ENCODE measurements at places on chromosomes 3 and 15.

DNA sequence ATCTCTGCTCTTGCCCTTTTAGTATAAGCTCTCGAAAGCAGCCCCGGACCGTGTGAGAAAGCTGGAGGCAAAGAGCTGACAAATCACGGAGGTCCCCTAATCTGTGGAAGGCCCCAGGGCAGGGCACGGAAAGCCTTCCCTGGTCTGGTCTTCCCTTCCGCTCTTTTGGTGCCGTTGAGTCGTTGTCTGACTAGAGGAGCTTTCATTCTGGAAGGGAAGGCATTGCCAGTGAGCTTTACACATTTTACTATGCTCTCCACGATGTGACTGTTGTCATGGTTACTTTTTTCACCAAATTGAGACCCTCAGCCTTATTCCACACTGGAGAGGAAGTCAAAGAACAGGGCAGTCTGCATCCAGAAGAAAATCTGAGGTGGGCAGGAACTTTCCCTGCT, 71.7 kb downstream of the CYP19A1 start:
- DNase-seq: no peak

GRCh38 chr3:188677344-188677743, 494.4 kb upstream of the TPRG1 start:
- DNase-seq: no peak

DNA sequence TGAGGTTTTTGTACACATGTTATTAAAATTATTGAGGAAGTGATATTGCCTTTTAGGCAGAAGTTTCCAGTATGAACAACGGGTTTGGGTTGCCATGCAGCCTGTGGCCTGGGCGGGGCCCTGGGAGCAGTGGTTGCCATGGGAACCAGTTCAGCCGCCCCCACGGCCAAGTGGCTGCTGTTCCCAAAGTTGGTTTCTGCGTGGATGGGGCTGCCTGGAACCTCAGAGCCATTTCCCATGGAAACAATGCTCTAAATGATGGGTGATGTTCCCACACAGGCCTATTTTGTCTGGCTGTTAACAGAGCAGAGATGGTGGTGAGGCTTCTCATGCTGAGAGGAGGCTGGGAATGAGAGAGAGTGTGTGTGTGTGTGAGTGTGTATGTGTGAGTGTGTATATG, 19.5 kb downstream of the MRAS start:
- DNase-seq: no peak

DNA sequence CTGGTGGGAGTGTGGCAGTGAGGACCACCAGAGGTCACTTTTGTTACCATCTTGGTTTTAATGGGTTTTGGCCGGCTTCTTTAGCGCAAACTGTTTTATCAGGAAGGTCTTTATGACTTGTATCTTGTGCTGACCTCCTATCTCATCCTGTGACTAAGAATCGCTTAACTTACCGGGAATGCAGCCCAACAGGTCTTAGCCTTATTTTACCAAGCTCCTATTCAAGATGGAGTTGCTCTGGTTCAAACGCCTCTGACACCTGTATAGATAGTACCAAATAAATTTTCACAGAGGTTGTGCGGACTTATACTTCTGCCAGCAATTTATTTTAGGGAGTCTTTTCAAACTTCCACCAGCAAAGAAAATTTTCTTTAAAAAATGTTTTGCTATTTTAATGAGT, 13.6 kb upstream of the SLCO3A1 start:
- DNase-seq: no peak

DNA sequence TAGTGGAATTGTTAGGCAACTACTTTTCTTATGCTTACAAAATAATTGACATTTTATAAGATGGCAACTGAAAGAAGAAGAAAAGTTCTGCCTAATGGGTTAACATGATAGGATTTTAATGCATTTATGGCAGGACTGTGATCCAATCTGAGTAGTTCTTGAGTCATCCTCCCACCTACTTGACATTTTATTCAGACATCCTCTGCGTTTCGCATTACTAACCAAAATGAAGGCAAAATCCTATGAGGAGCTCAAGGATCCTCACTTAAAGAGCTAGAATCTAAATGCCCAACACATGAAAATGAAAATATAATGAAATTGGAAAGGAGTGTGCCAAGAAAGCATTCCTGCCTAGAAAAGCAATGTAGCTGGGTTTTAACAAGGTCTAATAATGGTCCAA, 581.1 kb upstream of the SEMA6D start:
- no peak for DNase-seq

- DNase-seq: no peak
Measured at GRCh38 chr3:50100956-50101845, 12.5 kb downstream of the RBM5 start.

GRCh38 chr3:190972840-190973270, 110.4 kb upstream of the GMNC start:
- DNase-seq: no peak

- DNase-seq: no peak
Measured at GRCh38 chr3:80355144-80355543, 587.3 kb upstream of the ROBO1 start.

GRCh38 chr3:126995254-126995780, 12.4 kb downstream of the PLXNA1 start:
- DNase-seq: no peak

- no peak for DNase-seq
Measured at GRCh38 chr3:45712434-45713110, 23.4 kb downstream of the SACM1L start.

- DNase-seq: no peak
Measured at GRCh38 chr15:39388118-39388517, 192.8 kb upstream of the THBS1 start.

- DNase-seq: no peak
Measured at GRCh38 chr3:123605789-123606234, 21.0 kb upstream of the HACD2 start.

GRCh38 chr3:100609305-100609704, at the start of gene ADGRG7:
TSS of gene ADGRG7 (plus strand) at chr3:100609601. CDS start at chr3:100609857, 256 bp downstream.
- no peak for DNase-seq

DNA sequence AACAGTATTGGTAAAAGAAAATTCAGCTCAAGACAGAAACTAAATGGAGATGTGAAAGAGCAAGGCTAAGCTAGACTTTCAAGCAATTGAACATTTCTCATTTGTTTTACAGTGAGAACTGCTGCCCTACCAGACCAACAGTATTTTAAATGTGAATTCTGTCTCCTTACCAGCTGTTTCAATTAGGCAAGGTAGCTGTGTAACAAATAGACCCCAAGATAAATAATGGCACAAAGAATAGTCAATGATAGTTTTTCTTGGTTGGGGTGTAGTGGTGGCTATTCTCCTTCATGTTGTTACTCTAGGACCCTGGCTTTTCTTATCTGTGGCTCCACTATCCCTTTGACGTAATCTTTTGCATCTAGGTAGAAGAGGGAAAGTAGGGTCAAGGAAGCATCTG, 30.4 kb upstream of the THRB start:
- DNase-seq: no peak

DNA sequence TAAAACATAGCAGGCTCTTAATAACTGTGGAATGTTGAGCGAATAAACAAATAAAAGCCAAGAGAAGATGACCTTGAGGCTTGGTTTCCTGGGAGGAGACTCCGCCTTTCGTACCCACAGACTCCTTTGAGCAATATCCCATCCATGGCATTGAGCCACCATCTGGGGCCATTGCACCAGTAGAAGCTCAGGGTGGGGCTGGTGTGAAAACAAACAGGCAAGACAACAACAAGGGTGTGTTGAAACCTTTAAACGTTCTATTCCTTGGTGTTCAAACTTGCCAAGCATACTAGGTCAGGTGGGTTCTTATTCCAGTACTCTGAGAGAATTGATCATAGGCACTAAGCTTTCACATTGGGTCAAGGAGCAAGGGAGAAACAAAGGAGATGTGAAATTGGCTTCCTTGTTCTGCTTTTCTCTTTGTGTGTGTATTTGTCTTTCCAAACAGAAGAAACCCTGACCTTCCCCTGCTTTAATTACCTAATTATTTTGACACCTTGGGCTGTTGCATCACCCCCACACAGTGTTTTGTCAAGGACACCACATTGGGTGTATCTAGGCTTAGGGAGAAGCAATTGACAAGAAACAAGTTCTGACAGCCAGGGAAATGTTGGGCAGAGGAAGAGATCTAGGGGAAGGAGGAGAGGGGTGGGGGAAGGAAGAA, 105.1 kb upstream of the BCL6 start:
- no peak for DNase-seq

DNA sequence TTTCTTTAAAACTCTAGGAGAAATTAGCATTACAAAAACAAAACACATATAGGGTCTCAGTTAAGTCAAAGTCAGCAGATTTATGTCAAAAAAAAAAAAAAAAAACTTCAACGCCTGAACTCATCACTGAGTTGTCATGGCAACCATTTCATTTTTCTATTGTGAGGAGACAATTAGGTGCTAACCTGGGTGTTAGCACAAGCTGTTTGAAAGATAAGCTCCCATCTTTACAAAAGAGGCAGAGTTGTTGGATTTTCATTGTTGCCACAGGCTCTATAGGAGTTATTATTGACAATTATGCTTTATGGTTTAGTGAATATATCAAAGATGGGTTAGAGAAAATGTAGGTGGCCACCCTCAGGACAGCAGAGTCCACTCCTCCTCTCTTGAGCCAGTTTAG, 806.9 kb downstream of the GRM7 start:
- no peak for DNase-seq

DNA sequence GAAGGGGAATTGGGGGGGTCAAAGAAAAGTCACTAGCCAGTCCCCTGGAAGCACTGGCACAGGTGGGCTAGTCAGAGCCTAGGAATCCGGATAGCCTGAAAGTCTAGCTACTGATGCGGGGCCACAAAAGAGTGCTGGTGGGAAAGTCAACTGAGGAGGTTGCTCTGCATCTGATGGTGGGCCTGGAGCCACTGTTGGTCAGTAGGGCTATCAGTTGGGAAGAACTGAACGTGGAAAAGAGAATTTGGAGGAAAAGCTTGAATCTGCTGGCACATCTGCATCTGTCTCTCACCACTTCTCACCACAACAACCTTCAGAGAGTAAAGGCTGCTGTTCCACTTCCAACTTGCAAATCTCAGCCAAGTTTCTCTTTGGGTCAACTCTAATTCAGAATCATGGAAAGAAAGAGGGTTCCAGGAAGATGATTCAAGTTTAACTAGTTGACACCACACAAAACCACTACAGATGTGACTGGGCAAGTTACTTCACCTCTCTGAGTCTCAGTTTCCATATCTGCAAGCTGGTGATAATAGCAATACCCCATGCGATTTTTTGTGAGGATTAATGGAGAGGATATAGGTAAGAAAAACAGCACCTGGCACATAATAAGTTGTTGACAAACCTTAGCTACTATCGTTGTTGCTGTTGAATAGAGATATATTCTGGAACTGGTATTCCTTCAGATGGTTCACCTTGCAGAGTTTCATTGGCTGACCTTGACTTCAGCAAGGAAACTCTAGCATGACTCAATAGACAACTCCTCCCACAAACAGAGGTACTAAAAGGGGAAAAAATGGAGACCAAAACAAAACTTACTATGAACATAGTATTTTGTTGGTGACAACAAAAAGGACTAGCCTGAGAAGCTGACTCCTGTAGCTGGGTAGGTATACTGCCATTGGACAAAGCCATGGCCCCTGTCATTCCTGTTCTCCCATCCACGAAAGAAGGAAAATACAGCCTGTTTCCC, 280.2 kb upstream of the STT3B start:
- no peak for DNase-seq

DNA sequence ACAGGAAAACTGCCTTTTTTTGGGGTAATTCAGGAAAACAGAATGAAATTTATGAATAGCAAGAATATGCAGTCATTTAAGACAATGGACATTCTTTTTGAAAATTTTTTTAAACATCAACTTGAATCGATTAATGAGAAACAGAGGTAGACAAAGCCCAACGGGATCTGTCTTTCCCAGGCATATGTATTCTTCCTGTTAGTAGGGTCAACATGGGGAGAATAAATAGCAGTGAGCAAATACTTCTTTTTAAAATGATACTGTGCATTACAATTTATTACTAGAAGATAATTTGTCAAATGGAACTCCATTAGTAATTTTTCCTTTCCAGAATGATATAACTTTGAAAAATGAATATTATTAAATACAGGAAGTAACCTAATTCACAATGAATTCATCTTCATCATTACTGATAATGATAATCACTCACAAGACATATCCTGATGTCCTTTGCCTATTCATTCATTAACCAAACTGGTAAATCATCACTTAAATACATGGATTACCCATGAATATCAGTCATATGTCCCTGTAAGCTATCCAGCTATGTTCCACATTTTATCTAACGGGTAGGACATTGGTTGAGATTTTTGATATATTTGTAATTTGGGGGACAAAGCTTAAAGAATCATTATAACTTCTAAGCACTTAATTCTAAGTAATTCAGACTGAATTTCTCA, 209.2 kb upstream of the CDIN1 start:
- DNase-seq: no peak

DNA sequence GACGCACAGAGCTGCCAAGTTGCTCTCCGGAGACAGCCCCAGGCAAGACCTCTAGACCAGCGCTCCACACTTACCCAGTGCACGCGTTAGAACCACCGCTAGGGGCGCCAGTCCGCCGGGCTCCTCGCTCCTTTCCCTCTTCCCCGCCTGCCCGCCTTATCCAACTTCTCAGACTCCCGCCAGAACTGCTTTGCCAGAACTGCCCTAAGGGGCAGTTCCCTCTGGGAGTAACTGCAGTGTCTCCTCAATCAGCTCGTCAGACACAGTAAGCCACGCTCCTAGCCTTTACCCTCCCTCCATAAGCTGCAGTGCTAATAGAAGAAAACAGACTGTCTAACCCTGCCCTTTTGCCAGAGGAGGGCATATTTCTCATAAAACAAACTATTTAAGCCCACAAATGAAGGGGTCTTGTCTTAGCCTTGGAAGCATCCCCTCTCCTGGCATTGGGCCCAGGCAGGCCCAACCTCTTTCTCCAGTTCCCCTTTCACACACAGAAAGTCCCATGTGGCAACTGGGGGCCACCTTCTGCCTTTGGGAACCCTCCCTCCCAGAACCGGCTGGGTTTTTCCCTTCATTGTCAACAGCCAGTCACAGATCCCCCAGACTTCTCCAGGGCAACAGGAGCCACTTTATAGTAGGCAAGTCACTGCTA, 3.7 kb downstream of the BMF start:
- DNase-seq: peak; percentile 19

GRCh38 chr3:43162230-43163084, 56.6 kb upstream of the POMGNT2 start:
- DNase-seq: no peak

DNA sequence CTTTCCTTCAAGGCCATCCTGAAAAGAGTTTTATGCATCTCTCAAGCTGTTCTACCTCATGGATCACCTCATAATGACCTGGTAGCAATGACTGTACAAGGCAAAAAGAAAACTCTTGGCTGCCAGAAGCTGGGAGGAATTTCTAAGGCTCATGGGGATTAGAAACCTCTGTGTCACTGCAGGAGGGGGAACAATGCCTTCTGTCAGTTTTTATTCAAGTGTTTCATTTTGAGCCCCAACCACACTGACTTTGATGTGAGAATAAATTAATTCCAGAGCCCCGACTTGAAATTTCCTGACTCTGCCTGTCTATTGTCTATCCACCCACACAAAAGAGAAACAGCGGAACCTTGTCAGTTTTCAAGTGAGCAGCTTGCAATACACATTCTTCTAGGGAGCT, 58.7 kb upstream of the MRPL3 start:
- DNase-seq: no peak
